Activated CD4-positive, CD25-positive, alpha-beta regulatory T cell treated with anti-CD3 and anti-CD28 coated beads, Interleukin-2, amount 50 U/mL, for 16 hours (primary cell): ENCODE measurements at places on chromosomes 7 and 10.

DNA sequence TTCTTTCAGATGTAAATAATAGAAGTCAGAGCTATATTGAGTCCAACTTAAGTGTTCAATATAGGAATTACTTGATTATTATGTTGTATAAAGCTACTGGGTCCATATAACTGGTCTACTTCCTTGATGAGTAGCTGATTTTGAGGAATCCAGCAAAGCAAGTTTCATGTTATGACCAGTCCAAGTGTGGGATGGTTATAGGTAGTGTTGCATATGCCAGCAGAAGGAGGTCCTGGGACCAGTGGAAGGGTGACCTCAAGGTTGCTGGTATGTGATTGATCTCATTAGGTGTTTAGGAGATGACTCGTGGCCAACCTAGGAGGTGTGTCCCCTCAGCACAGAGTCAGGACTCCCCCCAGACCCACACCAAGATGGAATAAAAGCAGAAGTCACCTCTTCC lies 551.5 kb downstream of the KCNMA1 start:
- DNase-seq = no peak

DNA sequence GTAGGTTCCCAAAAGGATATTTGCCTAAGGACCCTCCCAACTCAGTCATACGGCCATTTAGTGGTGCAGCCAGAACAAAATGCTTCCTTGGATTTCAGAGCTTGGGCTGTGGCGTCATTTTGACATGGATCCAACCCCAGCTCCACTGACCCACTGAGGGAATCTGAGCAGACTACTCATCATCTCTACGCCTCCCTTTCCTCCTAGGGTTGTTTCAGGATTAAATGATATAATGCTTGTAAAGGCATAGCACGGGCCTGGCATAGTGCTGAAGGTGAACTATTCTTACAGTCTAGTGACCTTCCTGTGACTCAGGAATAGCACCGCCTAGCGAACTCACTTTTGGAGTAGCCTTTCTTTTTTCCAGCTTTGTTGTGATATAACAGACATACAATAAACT lies 70.3 kb upstream of the LOXL4 start:
- DNase-seq = no peak

DNA sequence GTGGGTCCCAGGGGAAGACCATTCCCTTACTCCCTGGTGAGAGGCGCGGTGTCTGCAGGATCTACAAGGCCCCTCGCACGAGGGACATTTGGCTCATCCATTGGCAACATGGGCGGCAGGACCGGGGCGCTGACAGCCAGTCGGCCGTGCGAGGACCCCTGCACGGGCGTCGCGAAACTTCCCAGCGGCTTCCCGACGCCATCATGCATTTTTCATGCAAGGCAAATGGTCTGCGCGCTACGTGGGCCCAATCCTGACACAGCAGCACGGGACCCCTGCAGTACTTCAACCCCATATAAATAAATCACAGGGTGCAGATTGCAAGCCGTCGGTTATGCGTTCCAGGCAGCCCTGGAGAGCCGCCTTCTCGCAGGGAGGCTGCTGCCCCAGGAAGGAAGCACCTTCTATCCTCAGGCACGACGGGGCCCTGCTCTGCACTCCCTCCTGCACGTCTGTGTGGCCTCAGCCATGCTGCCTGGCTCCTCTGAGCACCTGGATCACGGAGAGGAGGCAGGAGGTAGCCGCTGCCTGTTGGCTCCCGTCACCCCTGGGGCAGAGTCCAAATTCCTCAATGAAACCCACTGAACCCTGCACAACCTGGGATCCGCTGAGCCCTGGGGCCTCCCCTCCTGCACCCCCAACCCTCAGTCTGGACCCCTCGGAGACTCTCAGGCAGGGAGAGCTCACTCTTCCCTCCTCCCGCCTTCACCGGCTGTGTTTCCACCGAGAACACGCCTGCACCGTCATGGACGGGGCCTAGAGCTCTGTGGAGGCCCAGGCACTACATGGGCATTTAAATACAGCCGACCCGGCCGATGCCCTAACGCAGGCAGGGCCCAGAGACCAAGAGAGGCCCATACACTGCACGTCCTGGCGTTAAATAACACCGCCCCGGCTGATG lies 90.5 kb downstream of the PDGFA start:
- DNase-seq = no peak

GRCh38 chr7:134298902-134299683 lies 17.6 kb downstream of the SLC35B4 start:
- no peak for DNase-seq

DNA sequence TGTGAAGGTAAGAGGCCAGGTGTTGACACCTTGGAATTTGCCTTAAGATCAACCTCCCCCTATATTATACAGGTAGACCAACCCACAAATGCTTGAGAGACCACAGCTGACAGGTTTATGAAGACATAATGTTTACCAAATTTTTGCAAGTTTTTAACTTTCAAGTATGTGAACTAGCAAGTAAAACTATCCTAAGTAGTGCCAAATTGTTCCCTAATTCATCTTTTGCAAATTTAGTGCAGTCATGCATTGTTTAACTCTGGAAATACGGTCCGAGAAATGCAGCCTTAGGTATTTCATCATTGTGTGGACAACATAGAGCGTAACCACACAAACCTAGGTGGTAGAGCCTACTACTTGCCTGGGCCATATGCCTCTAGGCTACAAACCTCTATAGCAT lies 10.7 kb downstream of the UPP1 start:
- DNase-seq = no peak

DNA sequence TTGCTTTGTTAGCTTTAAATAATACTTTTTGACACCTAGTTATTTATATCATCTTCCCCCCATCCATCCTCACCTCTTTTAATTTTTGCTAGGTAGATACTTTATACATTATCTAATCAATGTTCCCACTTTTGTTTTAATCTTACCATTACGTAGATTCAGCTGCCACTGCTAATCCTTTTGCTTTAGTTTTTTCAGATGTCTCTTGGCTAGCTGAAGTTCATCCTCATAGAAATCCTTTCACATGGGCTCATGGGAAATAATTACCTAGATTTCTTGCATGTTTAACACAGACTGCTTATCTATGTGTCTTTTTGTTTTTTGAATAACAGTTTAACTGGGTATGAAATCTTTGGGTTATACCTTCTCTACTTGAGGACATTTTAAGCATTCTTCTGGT lies 60.1 kb downstream of the ZNRF2 start:
- DNase-seq = no peak

DNA sequence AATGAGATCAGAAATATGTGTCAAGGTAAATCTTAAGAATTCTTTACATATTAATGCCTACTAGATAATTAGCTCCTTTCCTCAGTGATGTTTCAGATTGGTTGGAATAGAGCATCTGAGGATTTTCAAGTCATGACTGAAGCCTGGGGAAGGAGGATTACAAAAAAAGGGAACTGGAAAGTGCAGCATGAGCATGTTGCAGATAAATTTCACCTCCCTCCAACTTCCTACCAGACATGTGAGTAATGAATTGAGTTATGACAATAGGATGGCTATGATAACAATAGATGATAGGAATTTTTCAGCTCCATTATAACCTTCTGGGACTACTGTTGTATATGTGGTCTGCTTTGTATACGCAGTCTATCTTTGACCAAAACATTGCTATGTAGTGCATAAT lies 104.2 kb upstream of the RAB18 start:
- DNase-seq = no peak

DNA sequence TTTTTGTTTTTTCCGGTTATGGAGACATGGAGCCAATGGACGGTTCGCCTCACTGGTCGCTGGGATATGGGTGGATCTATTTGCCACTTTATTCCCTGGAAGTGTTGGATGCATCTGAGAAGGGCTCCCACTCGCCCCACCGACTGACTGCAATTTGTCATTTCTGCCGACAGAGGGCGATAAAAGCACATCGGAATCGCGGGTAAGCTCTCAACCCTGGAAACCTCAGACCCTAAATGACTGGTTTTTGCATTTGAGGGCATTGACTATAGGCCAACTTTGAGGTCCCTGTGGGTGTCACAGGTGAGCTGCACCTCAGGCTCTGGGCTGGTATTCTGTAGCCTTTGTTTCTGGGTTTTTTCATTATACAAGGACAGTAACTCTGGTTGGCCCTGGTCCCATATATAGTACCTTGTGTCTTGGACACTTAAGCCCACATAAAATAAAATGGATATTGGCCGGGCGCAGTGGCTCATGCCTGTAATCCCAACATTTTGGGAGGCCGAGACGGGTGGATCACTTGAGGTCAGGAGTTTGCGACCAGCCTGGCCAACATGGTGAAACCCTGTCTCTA lies 11.9 kb upstream of the OPALIN start:
- DNase-seq = peak; percentile 21

GRCh38 chr7:143376396-143376795 lies 4.7 kb upstream of the ZYX start:
- no peak for DNase-seq

- no peak for DNase-seq
These were observed 55.7 kb upstream of the GLCCI1 start for GRCh38 chr7:7912937-7913336.

DNA sequence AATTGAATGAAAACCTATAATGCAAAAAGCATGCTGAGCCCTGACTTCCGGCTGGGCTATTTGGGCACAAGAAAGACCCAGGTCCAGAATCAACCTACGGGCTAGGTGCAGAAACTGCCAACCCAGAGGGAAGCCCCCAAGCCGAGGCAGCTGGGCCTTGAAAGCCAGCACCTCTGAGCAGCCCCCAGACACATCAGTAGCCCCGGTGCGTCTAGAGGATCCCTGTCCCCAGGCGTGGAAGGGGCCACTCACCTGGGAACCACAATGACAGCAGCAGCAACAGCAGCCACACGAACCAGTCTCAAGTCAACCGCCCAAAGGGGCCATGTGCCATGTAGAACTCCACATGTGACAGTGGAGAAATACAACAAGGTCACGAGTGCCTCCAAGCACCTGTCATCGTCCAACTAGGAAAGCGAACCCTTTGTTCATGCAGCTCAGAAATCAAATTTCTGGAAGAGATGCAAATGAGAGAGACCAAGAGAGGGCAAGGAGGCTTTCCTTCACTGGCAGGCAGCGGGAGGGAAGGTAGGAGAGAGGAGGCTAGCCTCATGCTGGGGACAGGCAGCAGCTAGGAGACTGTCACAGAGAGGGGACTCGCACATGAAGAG lies 57.5 kb upstream of the CHST15 start:
- DNase-seq = no peak

DNA sequence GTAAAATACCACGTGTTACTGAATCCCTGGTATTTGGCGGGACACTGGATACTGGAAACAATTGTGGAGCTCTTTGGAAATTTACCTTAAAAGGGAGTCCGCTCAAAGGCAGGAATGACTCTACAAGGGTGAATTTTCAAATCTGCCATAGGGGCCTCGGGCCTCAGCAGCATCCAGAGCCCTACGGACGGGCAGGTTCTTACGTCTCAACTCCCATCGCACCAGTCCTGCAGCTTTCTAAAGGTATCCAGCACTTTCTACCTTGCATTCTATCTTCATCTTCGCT lies 248 bp downstream of the PSPH start:
- no peak for DNase-seq

GRCh38 chr7:70384024-70384423 lies 747.9 kb upstream of the GALNT17 start:
- DNase-seq = no peak

GRCh38 chr10:111410740-111411139 lies 333.9 kb downstream of the ADRA2A start:
- DNase-seq = no peak

- DNase-seq = no peak
These were observed 39.0 kb downstream of the TET1 start for GRCh38 chr10:68598978-68599770.

DNA sequence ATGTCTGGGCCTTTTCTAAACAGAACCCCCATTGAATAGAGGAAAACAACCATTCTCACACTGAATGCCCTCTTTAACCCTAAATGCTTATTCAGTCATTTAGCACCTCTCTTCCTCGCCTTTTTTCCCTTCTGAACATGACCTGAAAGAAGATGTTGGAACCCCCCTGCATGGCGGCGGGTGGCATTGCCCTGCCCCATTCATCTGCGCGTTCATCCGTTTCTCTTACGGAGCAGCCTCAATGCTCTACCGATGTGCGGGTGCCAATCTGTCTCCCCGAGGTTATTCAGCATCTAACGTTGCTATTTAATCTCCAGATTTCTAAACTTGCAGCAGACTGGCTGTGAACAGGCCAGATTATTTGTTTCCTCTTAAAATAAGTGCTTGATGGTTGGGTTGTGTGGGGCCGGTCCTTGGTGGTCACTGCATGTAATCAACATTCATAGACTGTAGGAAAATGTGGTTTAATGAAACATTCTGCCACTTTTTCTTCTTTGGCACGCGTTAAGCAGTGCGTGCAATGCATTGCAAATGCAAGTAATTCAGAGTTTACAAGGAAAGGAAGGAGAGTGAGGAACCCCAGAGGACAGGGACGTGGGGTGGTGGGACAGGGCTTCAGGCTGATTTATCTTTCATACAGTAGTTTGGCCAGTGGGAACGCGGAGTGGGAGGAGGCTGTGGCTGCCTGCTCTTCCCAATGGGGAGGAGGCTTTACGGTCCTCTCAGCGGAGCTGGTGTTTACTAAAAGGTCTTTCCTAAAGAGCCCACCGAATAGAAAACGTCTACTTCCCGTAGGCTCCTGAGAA lies 286.7 kb downstream of the DPP6 start:
- DNase-seq = no peak
